Sigmoid colon (tissue), 7 donors: ENCODE measurements at places on chromosomes 3 and 15. TPM values are rescaled to one million over a fixed set of nuclear protein-coding genes. Genes with fewer than 3 reads are reported as not detected.

DNA sequence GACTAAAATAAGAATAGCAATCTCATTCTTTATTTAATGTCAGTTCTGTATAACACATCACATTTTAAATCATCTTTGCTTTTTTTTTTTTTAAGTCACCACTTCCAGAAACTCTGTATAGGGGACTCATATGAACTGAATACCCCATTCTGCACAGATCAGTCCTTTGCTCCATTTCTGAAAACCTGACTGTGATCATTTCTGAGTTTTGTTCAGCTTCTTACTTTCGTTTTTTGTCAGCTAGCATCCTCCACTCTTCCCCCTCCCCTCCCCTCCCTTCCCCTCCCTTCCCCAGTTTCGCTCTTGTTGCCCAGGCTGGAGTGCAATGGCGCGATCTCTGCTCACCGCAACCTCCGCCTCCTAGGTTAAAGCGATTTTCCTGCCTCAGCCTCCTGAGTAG is 49.8 kb upstream of the SGO1 start:
- DNase-seq, result no peak

DNA sequence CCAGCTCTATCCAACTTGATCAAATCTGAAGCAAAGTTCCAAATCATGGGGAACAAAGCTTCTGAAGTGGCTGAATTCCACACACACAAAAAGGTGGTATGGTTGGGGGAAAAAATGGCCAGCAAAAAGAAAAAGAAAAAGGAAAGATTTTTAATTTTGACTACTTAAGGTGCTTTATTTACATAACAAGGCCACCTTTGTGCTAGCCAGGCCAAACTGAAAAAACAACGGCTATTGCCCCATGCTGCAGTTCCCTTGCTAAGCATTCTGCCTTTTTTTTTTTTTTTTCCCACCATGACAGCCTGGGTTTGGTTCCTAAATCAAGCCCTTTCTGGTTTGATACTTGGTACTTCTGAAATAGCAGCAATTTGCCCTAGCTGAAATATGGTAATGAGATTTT is 66.5 kb upstream of the DAZL start:
- no peak for DNase-seq

GRCh38 chr3:63673111-63673510 is 20.6 kb downstream of the SNTN start:
- no peak for DNase-seq

GRCh38 chr15:88391700-88392099 is 75.5 kb downstream of the MRPL46 start:
- DNase-seq, result no peak

ETFA gene
- 102 TPM for total RNA-seq

NCK1 gene
- 48.9 TPM for total RNA-seq

IMPDH2 gene
- total RNA-seq, result 118 TPM

PIAS1 gene
- total RNA-seq, result 61.7 TPM

PLSCR4 gene
- total RNA-seq, result 67.4 TPM

OR5AC2 gene
- total RNA-seq, result not detected
